Smooth muscle cell of the brain vasculature (primary cell): ENCODE measurements at places on chromosomes 2 and 18.

DNA sequence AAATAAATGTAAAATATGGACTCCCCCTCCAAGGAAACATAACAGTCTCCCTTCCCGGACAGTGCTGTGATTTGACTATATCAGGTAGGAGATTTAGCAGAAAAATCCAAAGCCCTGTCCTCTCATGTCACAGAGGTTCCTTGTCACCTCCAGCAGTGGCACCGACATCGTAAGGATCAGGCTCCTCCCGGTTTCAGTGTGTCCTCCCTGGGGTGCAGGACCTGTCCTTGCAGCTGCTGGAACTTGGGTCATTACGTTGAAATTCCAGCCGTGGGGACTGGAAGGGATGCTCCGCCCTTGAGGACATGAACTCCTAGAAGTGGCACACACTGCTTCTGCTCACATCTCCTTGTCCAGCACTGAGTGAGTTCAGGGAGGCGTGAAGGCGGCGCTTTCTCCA lies 101.1 kb upstream of the ODC1 start:
- DNase-seq = no peak

DNA sequence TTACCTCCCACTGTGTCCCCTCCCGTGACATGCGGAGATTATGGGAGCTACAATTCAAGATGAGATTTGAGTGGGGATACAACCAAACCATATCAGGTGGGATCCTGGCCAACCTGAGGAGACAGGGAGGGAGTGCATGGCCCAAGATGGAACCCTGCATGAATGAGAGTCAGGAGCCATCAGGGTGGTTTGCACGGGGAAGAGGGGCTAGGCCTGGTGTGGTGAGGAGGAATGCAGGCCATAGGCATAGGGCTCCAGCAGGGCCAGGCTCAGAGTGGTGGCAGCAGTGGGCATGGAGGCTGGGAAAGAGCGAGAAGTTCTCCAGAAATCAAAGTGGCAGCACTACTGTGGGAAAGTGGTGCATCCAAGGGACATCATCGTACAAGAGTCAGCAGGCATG lies 74.0 kb upstream of the BCL2L11 start:
- no peak for DNase-seq

- no peak for DNase-seq
Observed at GRCh38 chr2:71928734-71929481, 218.8 kb downstream of the CYP26B1 start.

- DNase-seq = no peak
Observed at GRCh38 chr2:223027442-223027841, 24.5 kb upstream of the KCNE4 start.

DNA sequence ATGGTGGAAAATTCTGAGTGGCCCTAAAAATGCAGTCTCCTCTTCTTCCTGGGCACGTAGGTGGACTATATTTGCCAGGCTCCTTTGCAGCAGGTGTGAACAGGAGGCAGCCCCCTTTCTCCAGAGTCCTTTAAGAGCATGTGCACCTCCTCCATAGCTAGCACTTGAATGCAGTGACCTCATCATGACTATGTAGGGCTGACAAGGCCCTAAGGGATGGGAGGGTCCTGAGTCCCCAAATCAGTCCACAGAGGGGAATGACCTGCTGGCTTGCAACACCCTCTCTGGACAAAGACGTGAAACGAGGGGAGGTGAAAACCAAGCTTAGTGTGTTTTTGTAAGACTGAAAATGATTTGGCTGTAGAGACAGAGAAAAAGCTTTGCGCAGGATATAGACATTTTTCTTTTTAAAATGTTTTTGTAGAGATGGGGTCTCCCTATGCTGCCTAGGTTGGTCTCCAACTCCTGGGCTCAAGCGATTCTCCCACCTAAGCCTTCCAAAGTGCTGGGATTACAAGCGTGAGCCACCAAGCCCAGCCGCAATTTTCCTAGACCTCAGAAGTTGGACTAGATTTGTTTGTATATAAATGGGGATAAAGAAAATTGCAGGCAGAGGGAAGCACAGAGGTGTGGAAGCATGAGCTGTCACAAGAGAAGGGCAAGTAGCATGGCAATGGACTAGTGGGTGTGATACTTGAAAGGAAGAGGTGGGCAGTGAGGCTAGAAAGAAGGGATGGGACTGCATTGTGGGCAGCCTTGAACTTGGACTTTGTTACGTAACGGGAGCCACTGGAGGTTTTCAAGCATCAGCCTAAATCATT lies 28.8 kb downstream of the LONRF2 start:
- DNase-seq = no peak

DNA sequence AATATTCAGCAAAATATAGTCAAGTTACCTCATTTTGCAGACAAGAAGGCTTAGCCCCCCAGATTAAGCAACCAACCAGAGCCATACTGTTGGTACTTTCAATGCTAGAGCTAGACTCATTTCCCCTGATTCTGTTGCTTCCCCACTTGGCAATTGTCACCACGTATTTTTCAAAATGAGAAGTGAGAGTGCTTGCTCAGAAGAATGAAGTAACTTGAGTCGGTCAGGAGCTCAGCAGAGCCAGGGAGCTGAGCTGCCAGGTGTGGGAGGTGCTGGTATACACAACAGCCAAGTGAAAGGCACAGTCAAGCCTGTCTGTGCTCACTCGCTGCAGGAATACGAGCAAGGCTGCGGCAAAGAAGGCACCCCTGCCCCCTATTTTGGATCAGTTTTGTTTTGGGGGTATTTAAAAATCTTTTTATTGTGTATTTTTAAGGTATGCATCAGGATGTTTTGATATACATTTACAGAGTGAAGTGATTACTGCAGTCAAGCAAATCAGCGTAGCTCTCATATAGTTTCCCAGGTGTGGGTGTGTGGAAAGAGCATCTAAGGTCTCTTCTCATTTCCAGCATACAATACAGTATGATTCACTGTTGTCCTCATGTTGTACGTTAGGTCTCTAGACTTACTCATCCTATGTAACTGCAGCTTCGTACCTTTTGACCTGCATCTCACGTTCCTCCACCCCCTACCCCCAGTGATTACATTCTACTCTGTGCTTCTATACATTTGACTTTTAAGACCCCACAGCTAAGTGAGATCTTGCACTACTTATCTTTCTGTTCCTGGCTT lies 62.4 kb downstream of the MRPS9 start:
- no peak for DNase-seq

DNA sequence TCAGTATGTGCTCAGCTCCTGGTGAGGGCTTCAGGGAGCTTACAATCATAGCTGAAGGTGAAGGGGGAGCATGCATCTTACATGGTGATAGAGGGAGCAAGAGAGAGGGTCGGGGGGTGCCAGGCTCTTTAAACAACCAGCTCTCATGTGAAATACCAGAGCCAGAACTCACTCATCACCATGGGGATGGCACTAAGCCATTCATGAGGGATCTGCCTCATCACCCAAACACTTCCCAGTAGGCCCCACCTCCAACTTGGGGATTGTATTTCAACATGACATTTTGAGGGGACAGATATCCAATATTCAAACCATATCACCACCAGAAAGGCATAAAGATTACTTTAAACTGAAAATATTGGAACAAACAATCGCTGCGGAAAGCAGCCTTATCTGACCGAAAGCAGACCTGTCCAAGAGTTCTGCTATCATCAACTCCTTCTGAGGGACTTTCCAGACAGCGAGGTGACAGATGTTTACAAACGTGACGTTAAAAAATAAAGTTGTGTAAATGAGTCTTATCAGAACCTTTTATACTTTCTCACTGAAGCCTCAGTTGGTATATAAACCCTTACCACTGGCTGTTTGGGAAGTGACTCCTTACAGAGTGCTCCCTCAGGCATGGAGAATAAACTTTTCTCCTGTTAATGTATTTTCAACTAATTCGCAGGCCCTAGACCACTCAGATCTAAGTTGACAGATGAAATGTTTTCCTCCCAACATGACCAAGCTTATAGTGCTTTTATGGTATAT lies 35.5 kb upstream of the PTH2R start:
- DNase-seq = no peak

DNA sequence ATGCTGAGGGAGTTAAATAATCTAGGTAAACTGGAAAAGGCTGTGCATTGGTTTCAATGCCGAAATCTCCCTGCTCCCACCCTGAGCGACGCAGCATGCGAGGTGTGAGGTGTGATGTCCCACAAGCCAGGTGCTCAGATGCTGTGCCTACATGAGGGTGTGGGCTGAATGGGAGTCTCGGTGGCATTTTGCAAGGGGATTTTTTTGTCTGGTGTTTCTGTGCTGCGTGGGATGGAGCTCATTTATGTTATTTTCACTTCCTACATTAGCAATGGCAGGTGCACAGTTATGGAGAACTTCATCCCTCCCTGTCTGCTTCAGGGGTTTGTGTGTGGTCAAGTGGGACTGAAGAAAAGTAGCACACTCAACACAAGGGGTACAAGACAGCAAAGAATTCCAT lies 110.2 kb upstream of the CCDC68 start:
- DNase-seq = no peak

- no peak for DNase-seq
Observed at GRCh38 chr2:204573221-204573620, 27.9 kb downstream of the PARD3B start.

DNA sequence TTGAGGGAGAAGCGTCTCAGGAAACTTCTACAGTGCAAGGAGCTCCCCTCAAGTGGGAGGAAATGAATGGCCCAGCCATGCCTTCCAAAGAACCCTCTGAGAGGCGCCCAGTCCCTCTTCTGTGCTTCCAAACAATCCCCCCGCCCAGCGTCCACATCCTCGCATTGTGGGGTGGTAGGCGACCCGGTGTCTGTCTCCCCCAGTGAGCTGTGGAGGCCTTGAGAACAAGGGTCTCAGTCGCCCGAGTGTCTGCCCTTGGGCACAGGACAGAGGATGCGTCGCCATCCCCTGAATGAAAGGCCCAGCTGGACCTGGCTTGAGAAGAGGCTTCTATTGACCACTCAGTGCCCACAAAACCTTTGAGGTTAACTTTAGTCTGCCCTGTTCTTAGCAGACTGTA lies 29.7 kb downstream of the INPP5D start:
- DNase-seq = no peak

DNA sequence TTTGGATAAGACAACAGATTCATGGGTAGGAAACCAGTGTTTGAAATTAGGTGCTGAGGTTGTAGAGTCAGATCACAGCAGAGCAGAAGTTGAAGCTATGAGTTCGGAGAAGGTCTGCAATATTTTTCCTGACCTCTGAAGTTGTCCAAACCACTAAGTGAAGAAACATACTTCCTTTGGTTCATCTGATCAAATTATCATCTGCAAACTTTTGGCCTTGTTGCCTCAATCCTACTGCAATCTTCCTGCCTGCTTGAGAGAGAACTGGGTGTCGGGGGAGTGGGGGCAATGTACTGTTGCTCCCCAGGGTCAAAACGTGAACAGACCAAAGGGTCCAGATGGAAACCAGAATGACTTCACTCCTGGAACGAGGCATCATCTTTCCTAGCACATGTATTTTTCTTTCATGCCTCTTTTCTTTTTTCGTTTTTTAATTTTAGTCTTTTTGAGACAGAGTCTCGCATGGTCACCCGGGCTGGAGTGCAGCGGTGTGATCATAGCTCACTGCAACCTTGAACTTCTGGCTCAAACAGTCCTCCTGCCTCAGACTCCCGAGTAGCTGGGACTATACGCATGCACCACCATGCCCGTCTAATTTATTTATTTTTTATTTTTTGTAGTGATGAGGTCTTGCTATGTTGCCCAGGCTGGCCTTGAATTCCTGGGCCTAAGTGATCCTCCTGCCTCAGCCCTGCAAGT lies 42.7 kb downstream of the RAB31 start:
- no peak for DNase-seq

DNA sequence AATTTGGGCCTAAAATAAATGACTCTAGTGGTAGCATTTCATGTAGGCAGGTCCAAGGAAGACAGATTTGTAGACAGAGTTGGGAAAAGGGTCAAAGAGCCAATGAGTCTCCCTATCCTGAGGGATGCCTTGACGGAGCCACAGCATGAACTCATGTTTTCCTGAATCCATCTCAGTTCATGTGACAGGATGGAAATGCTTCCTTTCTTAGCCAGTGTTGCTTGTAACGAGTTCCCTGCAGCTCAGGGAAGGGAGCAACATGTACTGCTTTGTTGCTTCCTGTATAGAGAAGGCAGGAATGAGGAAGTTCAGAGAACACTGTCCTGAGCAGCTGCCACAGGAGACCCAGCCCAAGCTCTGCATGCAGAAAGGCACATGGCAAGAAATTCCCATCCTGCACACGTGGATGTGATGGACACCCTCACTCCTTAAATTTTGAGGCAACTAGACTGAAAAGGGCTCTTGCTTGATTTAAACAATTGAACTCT lies 27.9 kb downstream of the TMEM17 start:
- DNase-seq = no peak

GRCh38 chr18:27847412-27847811 lies 329.5 kb downstream of the CDH2 start:
- DNase-seq = no peak

DNA sequence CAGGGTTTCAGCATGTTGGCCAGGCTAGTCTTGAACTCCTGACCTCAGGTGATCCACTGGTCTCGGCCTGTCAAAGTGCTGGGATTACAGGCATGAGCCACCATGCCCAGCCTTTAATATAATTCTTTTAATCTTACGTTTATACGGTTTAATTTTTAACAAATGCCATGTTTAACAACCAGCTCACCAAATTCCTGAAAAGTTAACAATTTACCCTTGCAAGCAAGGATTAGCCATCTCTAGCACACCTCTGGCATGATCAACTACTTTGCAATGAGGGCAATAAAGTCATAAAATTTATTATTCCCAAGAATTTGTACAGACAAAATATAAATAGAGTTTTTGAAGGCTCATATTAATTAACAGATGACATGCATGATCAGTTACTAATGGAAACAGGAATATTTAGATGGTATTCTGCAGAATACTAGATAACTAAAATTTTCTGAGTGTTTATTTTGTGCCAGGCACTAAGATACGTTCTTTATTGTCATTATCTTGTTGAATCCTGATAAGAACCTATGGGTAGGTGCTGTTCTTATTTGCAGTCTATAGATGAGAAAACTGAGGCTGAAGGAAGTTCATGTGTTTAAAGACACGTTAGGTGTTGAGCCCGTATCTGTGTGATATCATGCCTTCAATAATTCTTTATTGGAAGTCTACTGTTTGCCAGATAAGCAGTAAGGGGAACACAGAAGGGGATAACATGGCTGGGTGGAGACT lies 190.1 kb downstream of the CDCA7 start:
- DNase-seq = no peak

DNA sequence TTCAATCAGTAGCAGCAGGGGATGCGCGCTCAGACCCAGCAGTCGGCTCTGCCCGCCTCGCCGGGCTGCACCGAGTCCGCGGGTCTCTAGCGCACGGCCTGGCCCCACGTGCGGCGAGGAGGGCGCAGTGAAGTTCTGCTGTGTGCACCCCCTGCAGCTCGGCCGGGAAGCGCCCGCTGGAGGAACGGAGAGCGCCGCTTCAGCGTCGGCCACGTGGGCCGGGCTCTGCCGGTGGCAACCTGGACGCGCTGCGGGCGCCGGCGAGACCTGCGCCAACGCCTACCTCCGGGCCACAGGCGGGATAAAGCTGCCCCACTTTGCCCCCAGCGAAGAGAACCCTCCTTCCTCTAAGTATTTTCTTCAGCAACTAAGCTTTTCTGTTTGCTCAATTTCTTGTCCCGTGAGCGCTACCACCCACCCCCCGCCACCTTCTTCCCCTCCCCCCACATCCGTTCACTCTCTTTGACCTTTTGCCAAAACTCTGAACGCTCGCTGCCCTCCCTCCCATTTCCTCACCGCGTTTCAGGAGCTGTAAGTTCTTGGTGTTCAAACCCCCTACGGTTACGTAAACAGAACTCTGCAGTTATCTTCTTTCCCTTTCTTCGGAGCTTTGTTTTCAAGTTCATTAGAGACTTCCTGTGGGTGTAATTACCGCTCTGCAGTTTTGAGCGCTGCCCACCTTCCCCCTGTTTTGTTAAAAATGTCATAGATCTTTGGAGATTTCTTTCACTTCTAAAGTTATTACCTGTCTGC lies 42.6 kb upstream of the EDAR start:
- no peak for DNase-seq
